ENCODE measurements at places on chromosomes 3 and 15.

GRCh38 chr3:180548050-180548449 lies 53.9 kb upstream of the TTC14 start:
- no peak for DNase-seq

DNA sequence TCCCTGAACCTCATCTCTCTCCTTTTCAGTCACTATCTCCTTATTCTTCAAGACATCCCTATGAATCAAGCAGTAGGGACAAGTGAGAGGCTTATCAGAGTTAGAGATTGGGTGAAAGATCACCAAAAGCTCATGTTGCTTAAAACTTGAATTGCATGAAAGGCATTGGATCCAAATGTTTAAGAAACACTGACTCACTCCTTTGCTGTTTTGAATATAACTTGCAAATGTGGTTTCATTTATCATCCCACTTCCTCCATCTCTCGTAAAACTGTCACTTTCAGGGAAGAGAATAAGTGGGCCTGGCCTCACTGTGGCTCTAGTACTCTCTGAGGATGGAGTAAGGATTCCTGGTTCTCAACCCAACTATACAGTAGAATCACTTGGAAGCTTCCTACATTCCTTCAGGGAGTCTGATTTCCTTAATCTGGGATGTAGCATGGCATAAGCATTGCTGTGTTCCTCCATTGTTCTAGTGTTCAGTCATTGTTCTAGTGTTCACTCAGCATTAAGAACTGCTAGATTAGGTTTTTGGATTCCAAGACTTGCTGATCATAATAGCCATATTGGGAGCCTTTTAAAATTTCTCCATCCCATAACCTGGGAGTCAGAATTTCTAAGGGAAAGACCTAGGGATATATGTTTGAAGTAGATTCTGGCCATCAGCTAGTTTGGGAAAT lies 171.8 kb downstream of the TMEM108 start:
- DNase-seq: peak; percentile 61

DNA sequence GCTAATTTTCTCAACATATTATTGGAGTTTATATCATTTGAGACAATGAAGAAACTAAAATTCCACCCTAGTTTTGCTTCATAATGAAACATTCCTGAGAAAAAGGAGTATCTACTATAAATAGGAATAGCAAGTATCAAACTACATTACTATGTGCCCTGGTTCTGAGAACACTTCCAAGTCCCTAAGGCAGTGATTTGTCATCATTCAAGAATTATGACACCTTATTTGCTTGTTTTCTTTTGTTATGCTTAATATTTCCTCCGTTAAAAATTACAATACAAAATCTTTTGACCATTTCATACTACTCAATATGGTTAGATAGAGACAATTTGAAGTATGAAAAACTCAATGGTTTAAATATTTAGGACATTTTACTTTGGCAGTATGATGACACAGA lies 707.8 kb upstream of the GOLIM4 start:
- DNase-seq: no peak

GRCh38 chr3:141507392-141508066 lies 20.7 kb downstream of the RASA2 start:
- no peak for DNase-seq

- DNase-seq: peak; percentile 29
These were observed 20.9 kb downstream of the FBLN2 start for GRCh38 chr3:13569641-13570390.

DNA sequence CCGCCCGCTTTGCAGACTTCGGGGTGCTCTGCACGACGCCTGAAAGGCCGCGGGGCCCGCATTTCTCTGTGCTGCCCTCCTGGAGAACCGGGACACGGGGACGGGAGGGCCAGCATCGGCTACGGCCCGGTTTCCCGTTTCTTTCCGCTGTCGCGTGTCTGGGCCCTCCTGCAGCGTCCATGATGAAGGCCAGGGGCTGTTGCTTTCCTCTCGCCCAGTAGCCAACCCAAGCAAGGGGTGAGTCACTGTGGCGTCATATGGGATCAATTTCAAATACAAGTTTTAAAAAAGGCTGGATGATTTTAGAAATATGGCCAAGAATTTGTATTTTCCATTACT lies 435 bp downstream of the SLC35G2 start:
- DNase-seq: no peak

GRCh38 chr15:25790000-25790660 lies 73.0 kb downstream of the ATP10A start:
- DNase-seq: peak; percentile 74

DNA sequence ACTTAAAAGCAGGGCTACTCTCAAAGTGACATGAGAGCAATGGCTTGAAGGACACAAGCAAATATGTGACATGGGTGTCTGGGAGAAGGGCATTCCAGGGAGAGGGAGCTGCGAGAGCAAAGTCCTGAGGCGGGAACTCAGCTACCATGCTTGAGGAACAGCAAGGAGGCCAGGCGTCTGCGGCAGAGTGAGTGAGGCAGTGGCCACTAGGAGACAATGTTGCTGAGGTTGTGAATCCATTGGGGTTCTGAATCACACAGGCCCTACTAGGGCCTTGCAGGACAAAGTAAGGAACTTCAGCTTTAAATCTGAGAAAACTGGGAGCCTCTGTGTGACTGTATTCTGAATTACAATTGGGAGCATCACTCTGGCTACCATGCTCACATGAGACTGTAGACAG lies 94.1 kb upstream of the PRICKLE2 start:
- no peak for DNase-seq

DNA sequence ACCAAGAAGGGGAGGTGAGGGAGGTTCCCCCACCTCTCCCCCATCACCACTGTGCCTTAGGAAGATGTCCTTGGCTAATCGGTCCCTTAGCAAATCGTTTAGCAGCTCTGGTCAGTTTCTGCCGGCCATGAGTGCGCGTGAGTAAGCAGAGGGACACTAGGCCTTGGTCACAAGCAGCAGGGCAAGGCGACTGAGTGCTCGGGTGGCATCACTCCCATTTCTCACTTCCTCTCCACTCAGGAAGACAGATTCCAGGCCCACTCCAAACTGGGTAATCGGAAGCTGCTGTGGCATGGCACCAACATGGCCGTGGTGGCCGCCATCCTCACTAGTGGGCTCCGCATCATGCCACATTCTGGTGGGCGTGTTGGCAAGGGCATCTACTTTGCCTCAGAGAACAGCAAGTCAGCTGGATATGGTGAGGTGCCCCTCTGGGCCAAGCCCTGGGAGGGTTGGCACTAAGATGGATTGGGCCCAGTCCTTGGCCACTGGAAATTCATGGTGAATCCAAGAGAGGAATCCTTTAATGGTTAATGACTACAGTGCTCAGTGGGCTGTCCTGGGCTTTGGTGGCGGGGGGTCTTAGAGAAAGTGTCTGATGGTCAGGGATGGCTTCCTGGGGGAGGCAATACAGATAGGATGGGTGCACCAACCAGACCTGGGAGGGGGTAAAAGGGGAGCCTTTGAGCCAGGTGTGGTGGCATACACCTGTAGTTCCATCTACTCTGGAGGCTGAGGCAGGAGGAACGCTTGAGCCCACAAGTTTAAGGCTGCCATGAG lies 4.0 kb downstream of the PARP3 start:
- no peak for DNase-seq

DNA sequence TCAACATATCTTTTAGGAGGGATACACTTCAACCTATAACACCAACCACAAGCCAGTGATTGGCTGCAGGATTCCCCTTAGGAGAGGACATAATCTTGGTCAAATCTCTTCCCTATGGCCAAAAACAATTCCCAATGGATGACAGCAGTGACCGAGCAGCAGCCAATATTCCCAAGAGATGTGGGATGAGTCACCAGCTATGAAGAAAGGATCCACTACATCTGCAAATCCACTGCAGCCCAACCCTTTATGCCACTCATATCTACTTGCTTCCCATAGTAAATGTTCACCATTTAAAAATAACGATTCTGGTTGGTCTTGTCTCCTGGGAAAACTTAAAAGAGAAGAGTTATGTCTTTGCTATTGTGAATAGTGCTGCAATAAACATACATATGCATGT lies 4.5 kb upstream of the IQCF5 start:
- no peak for DNase-seq

- peak; percentile 74 for DNase-seq
These were observed 42.5 kb upstream of the ABHD10 start for GRCh38 chr3:111936191-111936841.

- DNase-seq: no peak
These were observed 90.1 kb downstream of the NEK10 start for GRCh38 chr3:27279123-27279522.

GRCh38 chr15:83886321-83886720 lies 232.4 kb downstream of the ADAMTSL3 start:
- no peak for DNase-seq
